ENCODE measurements at places on chromosomes 11 and 22.

DNA sequence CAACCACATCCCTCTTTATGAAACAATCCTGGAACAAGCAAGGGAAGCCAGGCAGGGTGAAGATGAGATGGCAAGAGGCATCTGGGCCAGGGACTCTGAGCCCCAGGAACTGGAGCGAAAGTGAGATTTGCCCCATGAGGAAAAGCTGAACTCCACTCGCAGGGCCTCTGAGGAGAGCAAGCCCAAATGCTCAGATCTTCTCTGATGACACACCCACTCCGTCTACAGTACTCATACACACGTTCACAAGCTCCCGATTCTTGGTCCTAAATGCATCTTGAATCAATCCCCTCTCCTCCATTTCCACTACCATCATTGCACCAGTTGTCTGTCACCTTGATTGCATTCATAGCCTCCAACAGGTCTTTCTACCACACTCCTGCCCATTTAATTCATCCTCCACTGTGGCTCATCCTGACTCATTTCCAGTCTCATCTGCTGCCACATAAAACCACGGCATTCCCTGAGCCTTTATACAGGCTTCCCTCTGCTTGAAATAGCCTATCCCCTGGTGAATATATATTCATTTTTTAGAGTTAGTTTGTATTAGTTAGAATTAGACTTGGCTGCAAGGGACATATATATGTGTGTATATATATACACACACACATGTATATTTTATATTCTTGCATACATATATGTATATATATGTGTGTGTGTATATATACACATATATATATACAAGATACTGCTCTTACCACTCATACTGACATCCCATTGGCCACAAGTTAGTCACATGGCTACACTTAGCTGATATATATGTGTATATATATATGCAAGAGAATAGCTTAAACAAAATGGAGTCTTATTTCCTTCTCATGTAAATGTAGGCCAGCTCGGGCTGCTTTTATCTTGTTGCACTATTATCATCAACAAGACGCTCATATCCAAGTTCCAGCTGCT is 1.4 kb upstream of the APOA5 start:
- no peak for DNase-seq

GRCh38 chr11:103842795-103843194 is 193.6 kb upstream of the DDI1 start:
- DNase-seq: no peak

DNA sequence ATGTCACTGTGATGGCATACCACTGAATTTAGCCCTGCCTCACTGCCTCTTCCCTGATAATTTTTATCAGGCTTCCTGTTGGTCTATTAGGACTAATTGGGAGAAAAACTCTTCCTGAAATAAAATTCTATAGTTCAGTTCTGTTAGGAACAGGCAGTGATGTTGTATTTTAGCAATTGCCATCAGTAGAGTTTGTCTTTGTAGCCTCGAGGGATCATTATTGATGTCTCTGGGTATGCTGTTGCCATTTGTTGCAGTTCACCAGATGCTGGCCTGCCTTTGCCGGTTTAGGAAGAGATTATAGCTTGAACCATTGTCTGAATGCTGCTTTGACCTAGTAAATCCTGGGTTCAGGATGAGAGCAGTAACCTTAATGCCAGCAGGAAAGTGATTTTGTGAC is 41.0 kb downstream of the KDM2A start:
- no peak for DNase-seq

DNA sequence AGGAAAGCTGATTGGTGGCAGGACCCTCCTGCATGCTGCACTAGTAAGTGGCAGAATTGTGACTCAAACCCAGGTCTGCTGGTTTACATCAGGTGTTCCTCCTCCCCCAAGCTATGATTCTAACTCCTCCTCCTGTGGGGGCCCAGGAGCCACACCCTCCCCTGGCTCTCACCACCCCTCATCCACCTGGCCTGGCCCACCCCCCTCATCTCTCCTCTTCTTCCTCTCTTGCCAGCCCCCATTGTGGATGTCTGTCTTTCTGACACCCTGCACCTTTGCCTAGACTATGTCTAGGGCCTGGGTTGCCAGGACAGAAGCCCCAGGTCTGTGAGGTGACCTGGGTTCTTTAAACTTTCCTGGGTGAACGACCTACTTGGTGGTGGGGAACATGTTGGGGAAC is 59.9 kb downstream of the GRIK4 start:
- no peak for DNase-seq

GRCh38 chr11:35160246-35160824 is 21.4 kb downstream of the CD44 start:
- DNase-seq: no peak

DNA sequence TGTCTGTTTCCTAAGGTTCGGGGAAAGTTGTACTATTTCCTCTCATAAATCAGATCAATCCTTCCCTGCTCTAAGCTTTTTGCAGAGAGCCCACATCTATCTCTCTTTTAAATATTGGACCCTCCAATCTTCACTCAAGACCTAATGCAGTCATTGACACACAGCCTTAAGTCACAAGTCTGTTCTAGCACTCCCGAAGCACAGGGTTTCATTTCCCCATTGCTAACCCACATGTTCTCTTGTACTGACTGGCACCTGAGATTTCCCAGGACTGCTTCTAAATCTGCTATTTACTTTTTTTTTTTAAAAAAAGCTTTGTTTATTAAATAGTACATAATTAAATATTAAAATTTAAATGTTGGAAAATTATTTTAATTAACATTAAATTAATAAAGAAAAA is 674.7 kb downstream of the TBC1D22A start:
- no peak for DNase-seq

Measured in activated CD8-positive, alpha-beta memory T cell treated with anti-CD3 and anti-CD28 coated beads for 1 hour (primary cell).